ENCODE measurements at places on chromosomes 5 and 9. TPM values are rescaled to one million over a fixed set of nuclear protein-coding genes. Genes with fewer than 3 reads are reported as not detected.

Gene C9orf43
- polyA plus RNA-seq = 0.89 TPM

- DNase-seq = no peak
These were observed 427.9 kb upstream of the CLINT1 start for GRCh38 chr5:158286827-158287226.

DNA sequence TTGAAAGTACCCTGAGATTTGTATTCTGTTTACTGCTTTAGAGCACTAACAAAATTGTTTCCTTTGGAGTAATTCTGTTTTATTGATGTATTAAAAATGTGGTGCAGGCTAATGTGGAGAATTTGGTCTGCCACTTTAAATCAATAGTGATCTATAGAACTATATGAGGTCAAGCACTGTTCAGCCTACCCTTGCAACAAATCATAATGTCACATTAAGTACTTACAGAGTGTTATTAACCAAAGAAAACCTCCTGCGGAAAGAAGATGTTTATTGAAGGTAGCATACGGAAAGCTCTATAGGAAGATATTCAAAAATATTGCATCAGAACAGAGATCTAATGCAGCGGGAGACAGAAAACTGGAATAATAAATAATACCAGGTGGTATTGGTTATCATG is 865.0 kb upstream of the TYRP1 start:
- DNase-seq = no peak

GRCh38 chr5:175814691-175815090 is 56.7 kb upstream of the CPLX2 start:
- DNase-seq = no peak

DNA sequence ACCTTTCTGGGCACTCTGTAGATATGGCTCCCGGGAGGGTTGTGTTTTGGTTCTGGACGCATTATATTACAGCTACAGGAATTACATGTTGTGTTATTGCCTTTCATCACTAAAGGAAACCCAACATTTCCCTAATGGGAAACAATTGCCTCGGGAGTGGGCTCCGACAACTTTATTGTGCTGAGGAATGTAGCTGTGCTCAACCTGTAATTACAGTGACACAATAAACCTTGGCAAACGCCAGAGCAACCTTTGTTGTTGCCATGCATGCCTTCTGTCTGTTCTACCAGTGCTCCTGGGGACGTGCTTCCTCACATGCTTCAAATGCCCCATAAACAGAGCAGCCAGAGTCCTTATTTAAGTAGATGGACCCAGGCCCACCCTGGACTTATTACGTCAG is 182.4 kb downstream of the DIRAS2 start:
- no peak for DNase-seq

DNA sequence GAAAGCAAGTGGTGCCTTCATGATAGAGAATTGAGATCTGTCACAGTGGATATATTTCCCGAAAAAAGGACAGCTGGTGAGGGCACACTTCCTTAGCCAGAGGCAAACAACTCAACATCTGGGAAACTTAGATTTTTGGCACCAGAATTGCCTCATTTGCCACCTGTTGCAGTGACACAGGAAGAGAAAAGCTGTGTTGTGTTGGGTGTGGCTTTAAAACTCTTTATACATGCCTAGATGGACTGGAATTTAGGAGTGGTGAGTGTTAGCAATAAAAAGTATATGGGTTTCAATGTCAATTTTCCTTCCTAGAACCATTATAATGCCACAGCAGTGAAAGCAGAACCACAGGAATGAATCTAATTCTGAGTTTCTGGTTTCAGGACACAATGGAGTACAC is 62.6 kb upstream of the CEMIP2 start:
- no peak for DNase-seq

Gene ENC1
- polyA plus RNA-seq = 68.1 TPM

GRCh38 chr5:155735388-155735787 is 591.6 kb upstream of the SGCD start:
- DNase-seq = no peak

DNA sequence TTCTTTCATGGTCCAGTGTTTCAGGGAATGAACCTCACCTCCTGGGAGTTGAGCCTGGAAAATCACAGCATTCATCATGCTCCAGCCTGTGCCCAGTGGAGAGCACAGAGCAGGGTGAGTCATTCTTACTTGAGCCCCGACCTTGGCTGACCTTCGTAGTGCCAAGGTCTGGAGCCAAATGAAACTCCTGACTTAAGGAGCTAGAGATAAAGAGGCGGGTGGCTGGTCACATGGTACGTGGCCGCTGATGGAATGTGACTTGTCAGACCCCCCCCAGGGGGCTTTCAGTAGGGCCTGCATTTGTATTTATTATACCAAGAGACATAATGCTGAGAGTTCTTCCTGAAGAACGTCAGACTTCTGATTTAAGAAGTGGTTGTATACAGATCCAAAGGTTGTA is 15.0 kb upstream of the PIP5K1B start:
- DNase-seq = no peak

DNA sequence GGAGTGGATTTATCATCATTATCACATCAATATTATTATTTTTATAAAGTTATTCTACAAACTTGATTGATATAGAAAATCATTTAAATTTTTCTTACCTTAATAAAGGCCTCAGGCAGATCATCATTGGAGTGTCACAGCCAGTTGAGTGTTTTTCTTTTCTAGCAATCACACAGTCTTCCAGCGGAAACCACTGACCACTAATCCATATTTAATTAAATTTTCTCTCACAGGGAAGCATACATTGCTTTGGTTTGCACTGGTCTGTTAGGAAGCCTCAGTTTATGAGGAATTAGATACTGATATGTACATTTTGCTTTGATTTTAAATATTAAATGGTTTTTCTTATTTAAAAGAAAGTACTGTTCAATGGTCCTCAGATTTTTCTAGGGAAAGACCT is 6.7 kb downstream of the SPZ1 start:
- DNase-seq = no peak

Gene CYLC2
- polyA plus RNA-seq = not detected

GRCh38 chr5:125149110-125149509 is 402.7 kb upstream of the ZNF608 start:
- no peak for DNase-seq

Gene MIER3
- 10.2 TPM for polyA plus RNA-seq

Gene WNT8A
- not detected for polyA plus RNA-seq

Gene ABLIM3
- 10.4 TPM for polyA plus RNA-seq

- no peak for DNase-seq
These were observed 38.2 kb downstream of the WDR70 start for GRCh38 chr5:37417347-37417746.

Gene GADD45G
- polyA plus RNA-seq = 0.05 TPM
